HFFc6 (cell line): ENCODE measurements at places on chromosomes 4 and X. TPM values are rescaled to one million over a fixed set of nuclear protein-coding genes. Genes with fewer than 3 reads are reported as not detected.

The FAM149A gene
- not detected in 2 replicates for total RNA-seq

The ARAP2 gene
- total RNA-seq, result not detected in 3 replicates

The FREM3 gene
- not detected in 3 replicates for total RNA-seq

The FAM184B gene
- 0.02 to 0.05 TPM (median 0.03 TPM) in 3 replicates for total RNA-seq

The CRLF2 gene
- total RNA-seq, result 0.13 TPM in 1 of 3 replicates, not detected in the others

The DUSP9 gene
- not detected in 3 replicates for total RNA-seq

The CT45A2 gene
- not detected in 2 replicates for total RNA-seq

The PRR32 gene
- not detected in 3 replicates for total RNA-seq

The GLRA2 gene
- not detected in 3 replicates for total RNA-seq

The SATL1 gene
- total RNA-seq, result not detected in 3 replicates

The TNMD gene
- total RNA-seq, result not detected in 3 replicates

DNA sequence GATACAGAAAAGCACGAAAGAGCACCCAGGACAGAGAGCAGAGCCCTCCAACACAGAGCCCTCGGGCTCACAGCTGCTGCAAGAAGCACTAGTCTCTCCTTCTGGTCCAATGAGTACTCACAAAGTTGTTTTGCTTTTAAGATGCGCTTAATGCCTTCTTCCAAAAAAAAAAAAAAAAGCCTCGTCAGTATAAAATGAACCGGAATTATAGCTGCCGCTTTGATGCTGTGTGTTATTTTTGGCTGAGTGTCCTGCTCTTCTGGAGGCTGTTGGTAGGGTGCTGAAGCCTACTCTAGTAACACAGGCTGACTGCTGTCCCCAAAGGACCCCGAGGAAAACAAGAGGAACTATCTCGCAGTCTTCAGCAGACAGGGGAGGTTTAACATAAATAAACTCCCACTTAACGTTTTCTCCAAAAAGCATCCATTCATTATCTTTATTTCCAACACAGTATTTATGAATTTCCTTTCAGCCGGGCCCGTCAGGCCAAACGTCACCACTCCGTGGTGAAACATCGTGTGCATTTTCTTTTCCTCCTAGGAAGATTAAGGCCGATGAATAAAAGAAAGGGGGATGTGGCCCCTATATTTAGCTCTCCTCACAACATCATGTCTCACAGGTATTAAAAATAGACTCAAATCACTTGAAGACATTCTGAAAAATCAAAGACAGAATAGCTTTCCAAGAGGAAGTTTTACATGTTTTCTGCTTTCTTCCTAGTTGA lies 213.7 kb upstream of the PPARGC1A start:
- peaks cover 38% of the 10 kb centered on the region for H3K4me1 ChIP-seq
- H3K4me3 ChIP-seq, result peak overlapping the region; percentile 58
- peak; percentile 11 for DNase-seq
- H3K27me3 ChIP-seq, result no peaks in the 10 kb centered on the region; the same call in none of the 2 replicates

GRCh38 chr4:150366487-150366999 lies 215.4 kb upstream of the MAB21L2 start:
- H3K27me3 ChIP-seq, result no peaks in the 10 kb centered on the region
- H3K36me3 ChIP-seq, result no peaks in the 10 kb centered on the region
- no peak for DNase-seq
- no peak overlapping the region for H3K4me3 ChIP-seq

GRCh38 chr4:177220376-177220775 lies 89.3 kb upstream of the NEIL3 start:
- no peak overlapping the region; the same call in 1 of the 2 replicates for H3K27ac ChIP-seq
- H3K4me1 ChIP-seq, result peaks cover 10% of the 10 kb centered on the region
- H3K4me3 ChIP-seq, result no peak overlapping the region
- no peaks in the 10 kb centered on the region for H3K36me3 ChIP-seq
- peaks cover 7% of the 10 kb centered on the region for H3K27me3 ChIP-seq
- DNase-seq, result peak; percentile 65

GRCh38 chrX:20315140-20315539 lies 48.4 kb upstream of the RPS6KA3 start:
- no peaks in the 10 kb centered on the region for H3K4me1 ChIP-seq
- H3K27me3 ChIP-seq, result peaks cover 3% of the 10 kb centered on the region; the same call in 1 of the 2 replicates
- no peak for DNase-seq
- H3K36me3 ChIP-seq, result no peaks in the 10 kb centered on the region
- H3K27ac ChIP-seq, result no peak overlapping the region
- H3K4me3 ChIP-seq, result no peak overlapping the region

GRCh38 chr4:96162636-96163035 lies 322.7 kb downstream of the PDHA2 start:
- H3K27me3 ChIP-seq, result no peaks in the 10 kb centered on the region
- no peaks in the 10 kb centered on the region; the same call in 1 of the 2 replicates for H3K36me3 ChIP-seq
- no peak overlapping the region for H3K27ac ChIP-seq
- no peak overlapping the region for H3K4me3 ChIP-seq
- H3K4me1 ChIP-seq, result no peaks in the 10 kb centered on the region

GRCh38 chr4:39085891-39086290 lies 23.9 kb downstream of the KLHL5 start:
- H3K4me1 ChIP-seq, result peaks cover 28% of the 10 kb centered on the region
- H3K27me3 ChIP-seq, result no peaks in the 10 kb centered on the region
- no peak overlapping the region for H3K4me3 ChIP-seq
- DNase-seq, result no peak

GRCh38 chr4:40204507-40205258 lies 7.9 kb downstream of the RHOH start:
- DNase-seq, result no peak
- no peaks in the 10 kb centered on the region for H3K36me3 ChIP-seq
- peaks cover 5% of the 10 kb centered on the region; the same call in 1 of the 2 replicates for H3K4me1 ChIP-seq
- peaks cover 30% of the 10 kb centered on the region for H3K27me3 ChIP-seq

DNA sequence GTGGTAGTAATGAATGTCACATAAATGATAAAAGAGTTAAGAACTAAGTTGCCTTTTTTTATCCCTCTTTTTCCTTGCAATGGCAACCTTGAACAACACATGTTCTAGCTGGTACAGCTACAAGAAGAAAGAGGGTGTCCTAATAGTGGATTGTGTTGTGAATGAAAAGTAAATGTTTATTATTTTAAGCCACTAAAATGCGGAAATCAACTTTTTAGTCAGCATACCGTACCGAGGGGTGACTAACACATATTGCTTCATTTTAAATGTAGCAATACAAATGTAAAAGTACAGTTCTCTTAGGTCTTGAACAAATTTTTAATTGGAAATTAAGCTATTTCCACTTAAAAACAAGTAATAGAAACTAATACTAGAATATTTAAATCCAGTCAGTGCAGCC lies 17.7 kb upstream of the AP1AR start:
- no peaks in the 10 kb centered on the region for H3K36me3 ChIP-seq
- peaks cover 22% of the 10 kb centered on the region for H3K4me1 ChIP-seq
- H3K4me3 ChIP-seq, result peak overlapping the region; percentile 68
- no peaks in the 10 kb centered on the region; the same call in 1 of the 2 replicates for H3K27me3 ChIP-seq

DNA sequence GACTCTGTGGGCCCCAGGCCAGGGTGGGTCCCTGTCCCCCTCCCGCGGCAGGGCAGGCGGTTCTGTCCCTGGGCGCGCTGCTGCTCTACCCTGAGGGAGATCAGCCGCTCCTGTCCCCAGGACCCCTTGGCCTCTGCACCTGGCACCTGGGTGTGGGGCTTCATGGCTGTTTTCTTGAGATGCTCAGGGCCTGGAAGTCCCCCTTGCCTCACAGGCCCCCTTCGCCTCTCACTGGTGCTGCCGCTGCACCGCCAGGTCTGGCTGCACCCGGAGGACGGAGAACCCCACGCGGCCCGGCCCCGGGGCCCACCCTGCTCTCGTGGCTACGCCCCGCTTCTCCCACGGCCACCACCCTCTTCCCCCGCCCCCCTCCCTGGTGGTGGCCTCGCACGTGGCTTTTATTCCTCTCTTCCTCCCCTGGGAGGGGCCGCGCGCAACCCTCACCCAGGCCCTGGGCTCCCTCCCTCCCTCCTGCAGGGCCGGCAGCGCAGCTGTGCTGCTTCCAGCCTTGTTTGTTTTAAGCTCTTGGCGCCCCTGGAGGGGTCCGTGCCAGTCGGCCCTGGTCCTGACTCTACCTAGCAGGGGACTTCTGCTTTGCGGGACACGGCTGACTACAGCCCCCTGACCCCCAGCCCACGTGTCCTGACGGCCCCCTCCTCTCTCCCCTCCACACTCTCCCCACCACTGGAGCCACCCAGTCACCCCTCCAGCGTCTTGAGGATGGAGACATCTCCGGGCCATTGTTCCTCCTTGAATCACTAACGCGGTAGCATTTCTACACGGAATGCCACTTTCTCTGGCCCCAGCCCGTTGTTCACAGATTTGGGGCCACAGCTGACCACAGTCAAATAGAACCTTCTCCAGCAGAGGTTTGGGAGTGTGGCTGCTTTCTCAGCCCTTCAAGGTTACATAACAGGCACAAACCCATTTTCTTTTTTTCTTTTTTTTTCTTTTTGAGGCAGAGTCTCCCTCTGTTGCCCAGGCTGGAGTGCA lies 20.6 kb upstream of the CLDN24 start:
- peaks cover 6% of the 10 kb centered on the region for H3K27me3 ChIP-seq
- no peak overlapping the region for H3K27ac ChIP-seq
- DNase-seq, result no peak
- peaks cover 19% of the 10 kb centered on the region for H3K4me1 ChIP-seq

GRCh38 chr4:36133086-36133485 lies 111.2 kb downstream of the ARAP2 start:
- no peak overlapping the region for H3K4me3 ChIP-seq
- no peak for DNase-seq
- no peak overlapping the region for H3K27ac ChIP-seq
- no peaks in the 10 kb centered on the region for H3K4me1 ChIP-seq

GRCh38 chr4:47432749-47433148 lies 30.8 kb downstream of the COMMD8 start:
- H3K4me1 ChIP-seq, result no peaks in the 10 kb centered on the region
- H3K27me3 ChIP-seq, result peaks cover 3% of the 10 kb centered on the region
- no peaks in the 10 kb centered on the region for H3K36me3 ChIP-seq

GRCh38 chrX:82219129-82219528 lies 1017.2 kb downstream of the SH3BGRL start:
- no peaks in the 10 kb centered on the region for H3K27me3 ChIP-seq
- H3K36me3 ChIP-seq, result no peaks in the 10 kb centered on the region
- H3K4me1 ChIP-seq, result no peaks in the 10 kb centered on the region
- H3K4me3 ChIP-seq, result no peak overlapping the region
- DNase-seq, result no peak

GRCh38 chrX:148741441-148741840 lies 241.0 kb downstream of the AFF2 start:
- H3K27me3 ChIP-seq, result no peaks in the 10 kb centered on the region
- DNase-seq, result no peak
- no peaks in the 10 kb centered on the region for H3K36me3 ChIP-seq
- H3K4me3 ChIP-seq, result no peak overlapping the region
- no peaks in the 10 kb centered on the region for H3K4me1 ChIP-seq

DNA sequence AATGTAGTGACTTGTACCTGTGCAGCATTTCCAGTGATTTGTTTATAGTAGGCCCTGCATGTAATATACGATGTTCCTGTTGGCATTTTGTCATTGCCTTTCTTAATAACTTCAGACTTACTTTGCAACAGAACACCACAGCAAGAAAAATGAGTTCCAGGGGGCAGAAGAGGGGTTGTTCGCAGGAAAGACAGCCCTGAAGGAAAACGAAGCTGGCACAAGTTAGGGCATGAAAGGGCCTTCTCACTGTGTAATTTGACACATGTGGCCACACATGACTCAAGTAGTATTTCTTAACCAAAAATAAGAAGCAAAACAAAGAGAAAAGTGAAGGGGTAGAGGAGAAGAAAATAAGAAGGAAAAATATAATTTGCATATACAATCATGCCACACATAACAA lies 265.8 kb upstream of the SMIM31 start:
- no peak overlapping the region for H3K4me3 ChIP-seq
- H3K27ac ChIP-seq, result no peak overlapping the region
- H3K4me1 ChIP-seq, result no peaks in the 10 kb centered on the region
- H3K36me3 ChIP-seq, result no peaks in the 10 kb centered on the region
- DNase-seq, result no peak

GRCh38 chrX:53048169-53049126 lies at the start of gene GPR173:
GPR173 (plus strand) TSS chrX:53048789; CDS start chrX:53076622, 27,833 bp downstream.
- H3K27me3 ChIP-seq, result peaks cover 2% of the 10 kb centered on the region; the same call in 1 of the 2 replicates
- peaks cover 20% of the 10 kb centered on the region for H3K4me1 ChIP-seq
- H3K4me3 ChIP-seq, result peak within 1 kb of the TSS; percentile 82; the same call in 1 of the 2 replicates
- peak; percentile 26 for DNase-seq
- H3K27ac ChIP-seq, result peak within 1 kb of the TSS; percentile 83

DNA sequence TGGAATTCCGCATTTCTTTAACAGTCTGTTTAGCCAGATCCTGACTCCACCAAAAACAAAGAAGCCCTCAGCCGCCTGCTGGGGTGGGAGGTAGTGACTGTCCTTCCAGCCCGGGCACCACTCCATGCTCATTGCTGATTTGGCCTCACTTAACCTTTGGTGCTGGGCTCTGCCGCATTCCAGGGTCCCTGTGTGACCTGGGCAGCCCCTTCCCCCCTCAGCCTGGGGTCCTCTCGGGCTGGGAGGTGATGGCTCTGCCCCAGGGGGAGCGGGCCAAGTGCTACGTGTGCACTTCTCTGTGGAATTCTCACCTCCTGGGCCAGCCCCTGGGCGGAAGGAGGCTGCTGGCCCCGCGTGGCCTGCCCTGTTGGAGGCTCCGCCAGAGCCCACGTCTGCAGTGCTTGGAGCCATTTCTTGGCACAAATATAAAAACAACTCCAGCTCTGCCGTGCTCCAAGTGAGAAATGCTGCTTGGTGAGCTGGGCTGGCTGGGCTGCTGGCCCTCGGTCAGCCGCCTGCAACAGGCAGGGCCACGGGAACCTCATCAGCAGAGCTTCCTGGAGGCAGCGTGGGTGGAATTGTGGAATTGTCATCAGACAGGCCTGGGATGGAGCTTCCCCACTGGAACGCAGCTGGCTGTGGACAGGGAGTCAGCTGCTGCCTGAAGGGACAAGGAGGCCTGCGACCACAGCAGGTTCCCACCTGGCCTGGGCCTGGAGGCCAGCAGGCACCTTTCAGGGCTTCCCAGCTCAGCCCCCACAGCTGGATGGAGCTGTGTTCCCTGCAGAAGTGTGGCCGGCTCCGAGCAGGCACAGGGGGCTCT lies 66.0 kb downstream of the TRMT44 start:
- no peak overlapping the region for H3K4me3 ChIP-seq
- no peak overlapping the region for H3K27ac ChIP-seq
- peaks cover 39% of the 10 kb centered on the region for H3K27me3 ChIP-seq
- no peaks in the 10 kb centered on the region for H3K36me3 ChIP-seq

DNA sequence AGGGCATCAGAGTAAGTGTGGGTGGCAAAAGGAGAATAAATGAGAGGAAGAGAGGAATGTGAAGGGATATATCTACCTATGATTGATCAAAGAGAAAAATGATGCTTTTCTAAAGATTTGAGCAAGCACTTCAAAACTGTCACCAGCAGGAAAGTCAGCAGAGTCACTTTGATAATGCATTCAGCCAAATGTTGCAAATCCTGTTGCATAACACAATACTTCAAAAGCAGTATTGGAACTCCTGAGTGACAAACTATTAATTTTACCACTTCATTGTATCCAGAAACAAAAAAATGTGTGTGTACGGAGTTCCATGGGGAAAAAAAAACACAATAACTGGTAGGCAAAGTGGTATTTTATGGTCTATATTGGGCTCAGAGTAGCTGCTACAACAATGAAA lies 160.3 kb downstream of the EMCN start:
- H3K36me3 ChIP-seq, result peaks cover 12% of the 10 kb centered on the region; the same call in 1 of the 2 replicates
- no peak overlapping the region for H3K4me3 ChIP-seq
- H3K27me3 ChIP-seq, result peaks cover 2% of the 10 kb centered on the region; the same call in 1 of the 2 replicates
- DNase-seq, result no peak
- H3K4me1 ChIP-seq, result peaks cover 22% of the 10 kb centered on the region
